ENCODE measurements at places on chromosomes 11 and 22.

DNA sequence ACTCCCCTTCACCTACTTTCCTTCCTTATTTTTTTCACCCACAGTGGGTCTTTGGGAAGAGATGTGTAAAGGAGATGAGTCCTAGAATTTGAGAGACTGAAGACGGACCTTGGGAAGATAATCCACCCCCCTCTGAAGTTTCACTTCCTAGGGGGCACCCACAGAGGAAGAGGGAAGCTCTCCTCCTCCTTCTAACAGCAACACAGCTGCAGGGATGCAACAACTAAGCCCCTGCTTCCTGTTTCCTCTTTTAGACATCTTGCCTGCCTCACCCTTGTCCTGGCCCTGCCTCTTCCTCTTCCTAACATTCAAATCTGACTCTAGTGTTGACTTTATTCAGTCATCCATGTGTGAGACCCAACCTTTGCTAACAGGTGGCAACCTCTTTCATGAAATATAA, 424.6 kb downstream of the BUD13 start:
- no peak for DNase-seq

DNA sequence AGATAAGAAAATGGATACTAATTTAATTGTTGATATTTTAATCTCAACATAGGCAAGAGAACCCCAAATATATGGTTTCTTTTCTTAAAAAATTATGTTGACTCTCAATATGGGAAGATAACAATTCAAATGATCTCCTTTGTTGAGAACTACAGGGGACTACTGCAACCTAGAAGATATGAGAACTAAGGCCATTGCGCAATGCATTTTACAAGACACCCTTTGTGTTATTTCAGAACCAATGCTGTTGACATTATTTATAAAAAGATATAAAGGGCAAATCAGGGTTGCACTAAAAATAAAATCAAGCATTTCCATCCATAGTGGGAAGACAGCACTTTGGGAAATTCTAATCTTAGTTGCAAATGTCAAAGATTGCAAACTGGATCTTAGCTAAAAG, 322.3 kb downstream of the SOX6 start:
- no peak for DNase-seq

- no peak for DNase-seq
Measured at GRCh38 chr11:18455686-18456372, at the start of gene LDHAL6A. TSS of gene LDHAL6A (plus strand) at chr11:18455856. CDS start at chr11:18456681, 825 bp downstream.

GRCh38 chr11:126701520-126701897, 299.1 kb downstream of the KIRREL3 start:
- DNase-seq, result no peak

- DNase-seq, result no peak
Measured at GRCh38 chr11:31772412-31772811, 38.7 kb downstream of the PAX6 start.

- no peak for DNase-seq
Measured at GRCh38 chr11:38476808-38477575, 1879.0 kb upstream of the RAG2 start.

DNA sequence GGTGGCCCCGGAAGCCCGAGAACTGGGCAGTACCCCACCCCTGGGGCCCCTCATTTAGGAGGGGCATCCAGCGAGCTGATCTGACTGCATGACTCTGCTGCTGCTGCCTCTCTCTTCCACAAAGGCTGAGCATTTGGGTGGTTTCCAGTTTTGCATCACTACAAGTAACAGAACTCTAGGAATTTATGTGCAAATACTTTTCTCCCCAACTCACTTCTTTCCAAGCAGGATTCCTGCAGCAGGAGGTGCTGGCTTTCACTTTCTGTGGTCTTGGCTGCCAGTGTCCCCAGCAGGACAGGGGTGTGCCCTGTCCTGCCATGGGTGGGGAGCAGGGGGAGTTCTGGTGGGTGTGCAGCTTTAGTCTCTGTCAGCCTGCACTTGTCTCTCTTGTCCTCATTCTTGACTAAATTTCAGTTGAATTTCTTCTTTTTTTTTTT, 21.2 kb downstream of the UPB1 start:
- DNase-seq, result no peak

- peak; percentile 50 for DNase-seq
Measured at GRCh38 chr22:24938741-24939341, 7.7 kb downstream of the LHFPL7 start.

- no peak for DNase-seq
Measured at GRCh38 chr11:26778000-26778757, 56.3 kb upstream of the SLC5A12 start.

- DNase-seq, result no peak
Measured at GRCh38 chr11:27444801-27445215, 27.8 kb downstream of the LGR4 start.

GRCh38 chr11:78417175-78417887, at the start of gene GAB2:
TSS of gene GAB2 (minus strand) at chr11:78417820. CDS start at chr11:78417720, 100 bp downstream.
- no peak for DNase-seq

DNA sequence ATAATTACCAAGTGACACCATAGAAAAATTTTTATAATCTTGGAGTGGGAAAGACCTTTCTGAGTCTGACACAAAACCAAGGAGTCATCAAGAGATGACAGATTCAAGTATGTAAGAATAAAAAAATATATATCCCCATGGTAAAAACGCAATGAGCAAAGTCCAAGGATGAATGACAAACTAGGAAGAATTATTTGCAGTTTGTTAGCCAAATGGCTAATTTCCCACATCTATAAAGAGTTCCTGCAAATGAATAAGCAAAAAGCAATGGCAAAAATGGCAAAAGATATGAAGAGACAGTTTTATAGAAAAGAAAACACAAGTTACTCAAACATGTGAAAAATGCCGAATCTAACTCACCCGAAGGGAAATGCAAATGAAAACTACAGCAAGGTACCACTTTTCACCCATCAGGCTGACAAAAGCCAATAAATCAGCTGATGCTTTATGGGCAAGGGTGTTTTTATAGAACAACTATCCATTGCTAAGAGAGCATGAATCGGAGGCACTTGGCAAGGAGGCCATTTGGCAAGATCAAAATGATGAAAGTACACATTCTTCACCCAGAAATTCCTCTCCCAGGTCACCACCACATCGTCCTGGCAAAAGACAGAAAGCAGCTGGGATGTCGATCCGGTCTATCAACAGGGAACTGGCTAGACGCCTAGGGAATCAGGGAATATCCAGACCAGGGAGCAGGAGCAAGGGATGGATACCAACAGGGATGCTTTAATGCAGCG, 21.1 kb upstream of the KLHL35 start:
- no peak for DNase-seq

DNA sequence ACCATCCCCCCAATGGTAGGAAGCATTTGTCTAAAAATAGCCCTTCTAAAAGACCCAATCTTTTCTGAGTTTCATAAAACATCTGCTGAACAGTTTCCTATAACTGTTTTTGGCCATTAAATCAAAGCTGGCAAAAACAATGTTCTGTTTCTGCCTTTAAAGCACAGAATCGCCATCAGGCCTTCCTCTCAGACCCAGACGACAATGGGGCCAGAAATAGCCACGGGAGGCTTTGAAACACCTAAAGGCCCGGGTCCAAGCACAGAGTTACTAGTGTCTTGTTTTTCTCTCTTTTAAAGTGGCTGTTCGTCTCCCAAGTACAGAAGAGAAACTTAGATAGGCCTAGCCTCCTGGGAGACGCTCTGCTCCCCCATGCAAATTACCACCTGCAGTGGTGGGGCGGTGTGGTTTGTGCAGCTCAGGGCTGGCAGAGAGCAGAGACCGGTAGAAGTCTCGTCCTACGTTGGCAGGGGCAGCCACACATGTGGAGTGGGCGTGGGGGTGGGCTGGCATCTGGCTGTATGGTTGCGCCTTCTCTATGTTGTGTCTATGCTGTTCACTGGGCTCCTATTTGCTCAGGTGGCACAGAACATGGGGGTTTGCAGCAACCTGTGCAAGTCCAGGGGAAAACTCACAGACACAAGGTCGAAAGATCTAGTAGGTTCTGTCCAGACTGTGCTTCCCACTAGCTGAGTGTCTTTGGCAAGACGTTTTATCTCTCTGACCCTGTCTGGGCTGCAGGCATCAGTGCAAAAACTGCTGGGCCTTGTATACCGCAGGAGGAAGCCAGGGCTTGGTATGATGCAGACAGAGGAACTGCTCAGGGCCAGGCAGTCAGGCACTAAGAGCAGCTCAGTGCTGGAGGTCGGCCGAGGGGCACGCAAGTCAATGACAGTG, 23.6 kb upstream of the ETS1 start:
- DNase-seq, result peak; percentile 86

DNA sequence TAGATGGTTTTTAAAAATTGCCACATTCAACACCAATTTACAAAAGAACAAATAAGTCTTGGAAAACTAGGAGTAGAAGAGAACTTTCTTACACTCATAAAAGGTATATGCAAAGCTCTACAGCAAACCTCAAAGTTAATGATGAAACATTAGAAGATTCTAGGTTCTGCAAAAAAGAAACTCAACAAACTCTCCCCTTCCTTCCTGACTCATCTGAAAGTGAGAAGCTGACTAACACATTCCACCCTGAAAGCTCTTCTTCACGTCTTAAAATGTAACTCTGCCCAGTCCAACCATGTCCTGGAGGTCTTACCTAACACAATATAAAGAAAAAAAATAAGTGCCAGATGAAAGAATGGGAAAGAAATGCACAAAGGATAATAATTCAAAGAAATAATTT, 218.9 kb upstream of the ISX start:
- DNase-seq, result no peak

GRCh38 chr22:46381142-46381541, 45.6 kb downstream of the TRMU start:
- DNase-seq, result peak; percentile 30
